Hematopoietic multipotent progenitor cell treated with erythropoietin and hydrocortisone succinate and interleukin-3 and kit ligand, for 15 days (in vitro differentiated cells): ENCODE measurements at places on chromosomes 4 and X.
A peak's percentile ranks its signal among the peaks of the same experiment; 100 is the strongest.

DNA sequence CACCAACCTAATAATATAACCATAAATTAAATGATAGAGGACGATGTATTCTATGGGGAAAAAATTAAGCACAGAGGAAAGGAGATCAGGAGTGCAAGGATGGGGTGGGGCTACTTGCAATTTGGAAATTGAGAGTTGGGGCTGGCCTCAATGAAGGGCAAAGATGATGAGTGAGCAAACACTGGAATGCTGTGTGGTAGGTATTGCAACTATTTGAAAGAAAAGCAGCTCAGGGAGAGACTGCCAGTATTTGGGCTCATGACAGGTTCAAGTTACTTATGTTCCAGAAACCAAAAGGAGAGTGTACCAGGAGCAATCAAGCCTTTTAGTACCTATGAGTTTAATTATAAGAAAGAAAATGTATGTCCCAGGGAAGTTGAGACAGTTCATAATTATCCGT is 47.4 kb downstream of the ASIC5 start:
- no peak for DNase-seq

DNA sequence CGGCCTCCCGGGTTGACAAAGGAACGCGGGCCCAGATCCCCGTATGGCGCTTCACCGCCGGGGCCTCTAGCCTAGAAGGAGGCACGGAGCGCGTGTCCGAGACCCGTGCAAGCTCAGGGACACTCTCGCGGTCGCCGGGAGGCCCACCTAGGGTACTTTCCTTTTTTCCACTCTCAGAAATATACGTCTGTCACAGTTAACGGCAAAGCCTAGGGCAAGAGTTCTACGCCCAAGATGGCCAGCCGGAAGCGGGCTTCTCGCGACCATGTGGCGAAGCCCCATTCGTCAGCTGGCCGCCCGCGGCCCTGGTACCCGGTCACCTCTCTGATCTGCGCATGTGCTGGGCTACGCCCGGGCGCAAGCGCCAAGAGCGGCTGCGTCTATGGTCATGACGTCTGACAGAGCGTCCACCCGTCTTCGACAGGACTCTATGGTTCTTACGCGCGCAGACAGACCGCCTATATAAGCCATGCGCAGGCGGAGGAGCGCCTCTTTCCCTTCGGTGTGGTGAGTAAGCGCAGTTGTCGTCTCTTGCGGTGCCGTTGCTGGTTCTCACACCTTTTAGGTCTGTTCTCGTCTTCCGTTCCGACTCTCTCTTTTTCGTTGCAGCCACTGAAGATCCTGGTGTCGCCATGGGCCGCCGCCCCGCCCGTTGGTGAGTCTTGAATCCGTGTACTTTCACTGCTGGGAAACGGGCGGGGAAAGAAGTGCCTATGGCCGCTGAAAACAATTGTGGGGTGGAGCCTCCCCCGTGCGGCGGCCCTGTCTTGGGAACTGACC is at the start of gene RPL10:
RPL10 (plus strand) TSS at position 490 of the 780 bp plus-strand sequence; CDS start at position 633, 143 bp downstream.
- DNase-seq, result peak; percentile 90

DNA sequence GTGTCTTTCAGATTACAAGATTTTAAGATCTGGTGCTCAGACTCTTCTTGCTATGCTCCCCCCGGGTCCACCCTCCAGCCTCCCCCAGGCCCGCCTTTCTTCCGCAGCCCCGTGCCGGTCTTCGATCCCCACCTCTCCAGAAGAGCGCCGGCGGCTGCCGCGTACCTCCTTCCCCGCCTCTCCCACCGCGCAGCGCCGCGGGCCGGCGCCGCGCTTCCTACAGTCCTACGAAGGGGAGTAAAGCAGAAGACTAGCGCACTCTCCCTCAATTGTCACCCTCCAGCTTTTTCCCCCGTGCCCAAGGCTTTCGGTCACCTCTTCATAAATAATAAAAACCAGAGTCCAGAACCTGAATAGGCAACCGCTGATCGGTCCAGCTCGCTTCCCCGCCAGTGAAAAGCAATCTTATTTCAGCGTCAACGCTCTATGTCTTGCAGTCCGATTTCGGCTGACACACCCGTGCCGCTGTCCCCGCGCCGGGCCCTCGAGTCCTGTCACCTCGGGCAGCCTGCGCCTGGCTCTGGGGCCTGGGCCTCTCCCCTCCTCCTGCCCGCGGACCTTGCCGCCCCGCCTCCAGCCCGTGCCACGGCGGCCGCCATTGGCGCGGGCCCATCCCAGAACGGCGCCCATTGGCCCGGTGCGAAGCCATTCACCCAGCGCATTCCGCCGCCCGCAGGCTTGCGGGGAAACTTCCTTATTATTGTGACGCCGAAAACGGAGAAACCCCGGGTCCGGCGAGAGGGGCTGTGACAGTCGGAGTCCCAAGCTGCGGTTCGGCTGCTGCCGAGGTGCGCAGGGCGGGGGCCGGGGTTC is at the start of gene HERC3:
HERC3 (plus strand) TSS at position 694 of the 813 bp plus-strand sequence. CDS start 13,344 bp downstream, outside the sequence.
- DNase-seq, result peak; percentile 89

DNA sequence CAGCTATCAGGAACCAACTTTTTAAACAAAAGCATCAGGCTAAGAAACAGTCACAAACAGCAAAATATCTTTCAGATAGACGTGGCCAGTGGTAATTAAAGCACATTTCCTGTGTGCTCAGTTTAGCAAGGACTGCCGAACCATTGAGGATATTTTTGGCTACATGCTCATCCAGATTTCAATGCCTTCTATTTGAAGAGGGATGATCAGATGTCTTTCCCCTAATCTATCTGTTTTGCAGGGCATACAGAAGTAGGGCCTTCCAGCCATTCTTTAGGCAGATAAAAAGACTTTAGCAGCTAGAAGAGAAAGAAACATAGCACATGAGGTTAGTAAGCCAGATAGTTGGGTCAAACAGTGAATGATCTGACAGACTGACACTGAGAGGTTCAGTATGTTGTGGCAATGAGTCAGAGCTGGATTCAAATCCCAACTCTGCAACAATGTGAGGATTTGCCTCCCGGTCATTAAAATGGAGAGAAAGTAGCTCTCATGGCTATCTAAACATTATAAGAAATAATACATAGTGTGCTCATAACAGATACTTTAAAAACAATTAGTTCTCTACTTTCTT is 100.0 kb upstream of the PRKG2 start:
- no peak for DNase-seq

DNA sequence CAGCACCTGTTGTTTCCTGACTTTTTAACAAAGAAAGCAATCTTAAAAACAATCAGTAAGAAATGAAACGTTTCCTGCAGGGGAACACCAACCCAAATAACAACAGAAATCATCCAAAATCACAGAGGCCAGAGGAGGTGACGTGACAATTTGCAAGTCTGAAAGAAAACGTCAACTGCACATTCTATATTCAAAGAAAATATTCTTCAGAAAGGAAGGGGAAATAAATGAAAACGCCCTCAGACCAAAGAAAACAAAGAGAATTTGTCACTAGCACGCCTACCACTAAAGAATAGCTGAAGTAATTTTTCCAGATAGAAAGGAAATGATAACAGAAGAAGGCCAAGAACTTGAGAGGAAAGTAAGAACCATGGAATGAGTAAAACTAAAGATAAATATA is 74.4 kb downstream of the CASP3 start:
- DNase-seq, result no peak

DNA sequence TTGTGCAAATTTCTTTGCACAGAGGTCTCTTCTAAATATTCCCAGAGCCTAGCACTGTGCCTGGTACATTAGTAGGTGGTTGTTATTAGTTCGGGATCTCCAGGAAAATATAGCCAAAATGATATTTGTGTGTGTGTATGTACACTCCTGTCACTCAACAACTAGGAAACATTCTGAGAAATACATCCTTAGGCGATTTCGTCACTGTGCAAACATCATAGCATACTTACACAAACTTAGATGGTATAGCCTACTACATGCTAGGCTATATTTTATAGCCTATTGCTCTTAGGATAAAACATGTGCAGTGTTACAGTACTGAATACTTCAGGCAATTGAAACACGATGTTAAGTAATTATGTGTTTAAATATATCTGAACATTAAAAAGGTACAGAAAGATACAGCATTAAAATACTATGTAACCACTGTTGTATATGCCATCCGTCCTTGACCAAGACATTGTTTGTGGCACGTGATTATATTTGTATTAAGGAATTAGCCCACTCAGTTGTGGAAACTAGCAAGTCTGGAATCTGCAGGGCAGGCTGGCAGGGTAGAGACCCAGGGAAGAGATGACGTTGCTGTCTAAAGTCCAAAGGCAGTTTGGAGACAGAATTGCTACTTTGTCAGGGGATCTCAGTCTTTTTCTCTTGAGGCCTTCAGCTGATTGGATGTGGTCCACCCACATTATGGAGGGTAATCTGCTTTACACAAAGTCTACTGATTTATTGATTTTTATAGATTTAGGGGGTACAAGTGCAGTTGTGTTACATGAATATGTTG is 106.9 kb downstream of the COL4A6 start:
- no peak for DNase-seq

- no peak for DNase-seq
Observed at GRCh38 chr4:3371033-3372001, 70.5 kb upstream of the HGFAC start.

GRCh38 chrX:87846956-87847355 is 329.4 kb downstream of the KLHL4 start:
- DNase-seq, result no peak

GRCh38 chr4:61877266-61877665 is 677.1 kb downstream of the ADGRL3 start:
- no peak for DNase-seq

DNA sequence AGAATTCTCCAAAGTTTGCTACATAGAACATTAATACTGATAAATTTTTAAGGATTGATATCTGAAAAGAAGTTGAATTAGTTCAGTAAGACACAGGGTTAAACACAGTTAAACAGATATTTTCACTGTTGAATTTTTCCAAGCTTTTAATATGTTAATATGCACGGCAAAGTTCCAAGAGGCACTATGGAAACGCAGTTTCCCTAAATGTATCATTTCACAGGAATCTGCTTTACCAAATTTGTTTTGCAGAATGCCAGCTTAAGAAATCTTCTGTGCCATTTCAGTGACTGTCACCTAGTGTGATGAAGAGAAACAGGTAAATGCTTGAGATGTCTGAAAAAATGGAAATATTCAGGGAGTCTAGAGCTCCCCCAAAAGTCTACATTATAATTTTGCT is 395.9 kb upstream of the GRIA3 start:
- no peak for DNase-seq

DNA sequence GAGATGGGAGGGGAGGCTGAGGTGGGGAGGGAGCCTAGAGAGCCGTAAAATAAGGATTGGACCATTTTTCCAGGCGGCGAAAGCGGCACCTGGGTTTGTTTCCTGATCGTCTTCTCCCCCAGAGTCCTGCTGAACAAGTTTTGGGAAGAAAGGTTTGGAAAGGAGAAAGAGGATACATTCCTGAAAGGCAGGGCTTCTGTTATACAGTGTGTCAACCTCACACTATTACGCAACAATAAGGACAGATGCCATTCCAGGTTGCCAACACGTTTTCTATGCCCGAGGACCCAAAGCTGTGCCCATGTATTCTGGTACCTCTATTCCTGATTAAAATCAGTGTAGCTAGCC is 658 bp downstream of the SCOC start:
- no peak for DNase-seq

DNA sequence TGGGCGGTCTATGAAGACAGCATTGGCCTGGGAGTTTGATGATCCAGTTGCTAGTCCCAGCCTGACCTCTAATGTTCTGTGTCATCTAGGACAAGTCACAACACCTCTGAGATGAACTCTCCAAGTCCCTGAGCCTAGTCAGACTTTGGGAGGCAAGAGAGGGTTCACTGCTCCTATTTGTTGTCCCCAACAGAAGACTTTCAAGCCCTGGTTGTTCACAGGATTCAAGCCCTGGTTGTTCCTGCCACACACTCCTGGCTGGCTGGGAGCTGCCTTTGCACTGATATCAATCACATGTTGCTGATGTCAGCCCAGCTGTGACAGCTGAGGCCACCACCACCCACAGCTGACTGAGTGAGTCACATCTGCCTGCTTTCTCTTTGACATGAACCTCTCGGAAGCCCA is 253.2 kb upstream of the RASGEF1B start:
- peak; percentile 69 for DNase-seq

GRCh38 chr4:109821185-109821584 is 5.6 kb downstream of the GAR1 start:
- no peak for DNase-seq

- no peak for DNase-seq
Observed at GRCh38 chr4:84151574-84151973, 347.5 kb downstream of the NKX6-1 start.

GRCh38 chrX:133285341-133285740 is 67.2 kb upstream of the TFDP3 start:
- DNase-seq, result no peak

DNA sequence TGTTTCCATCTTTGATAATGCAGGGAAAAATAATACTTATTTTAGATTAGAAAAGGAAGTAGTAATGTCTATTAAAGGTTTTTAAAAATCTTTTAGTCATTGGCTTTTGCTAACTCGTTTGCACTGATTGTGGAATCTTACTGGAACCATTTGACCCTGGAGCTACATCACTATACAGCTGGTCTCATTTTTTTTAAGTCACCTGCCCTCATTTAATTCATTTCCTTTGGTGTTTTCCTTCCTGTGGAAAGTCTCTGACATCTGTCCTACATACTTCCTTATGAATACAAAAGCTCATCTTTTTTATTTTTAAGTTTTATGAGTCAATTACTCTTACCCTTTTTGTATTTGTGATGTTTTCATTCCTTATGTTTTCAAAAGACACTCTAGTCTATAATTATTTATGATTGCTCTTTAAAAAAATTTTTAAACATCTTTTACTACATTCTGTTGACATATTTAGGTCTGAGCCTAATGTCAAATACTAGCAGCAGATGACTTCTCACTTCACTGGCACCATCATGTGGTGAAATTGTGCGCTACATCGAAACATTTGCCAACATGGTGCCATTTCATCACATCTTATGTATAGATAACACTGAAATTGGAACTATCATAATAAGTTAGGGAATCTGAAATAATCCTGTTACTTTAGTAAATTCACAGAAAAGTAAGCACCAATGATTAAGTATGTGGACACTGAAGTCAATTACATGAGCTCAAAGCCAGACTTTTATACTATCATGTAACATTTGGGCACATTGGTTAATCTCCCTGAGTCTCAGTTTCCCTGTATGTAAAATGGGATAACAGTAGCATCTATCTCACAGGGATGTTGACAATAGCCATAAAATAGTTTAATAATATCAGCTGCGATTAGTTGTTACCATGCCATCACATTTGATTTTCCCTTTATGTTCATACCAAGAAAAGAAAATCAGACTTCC is 9.4 kb upstream of the MMAA start:
- peak; percentile 47 for DNase-seq

DNA sequence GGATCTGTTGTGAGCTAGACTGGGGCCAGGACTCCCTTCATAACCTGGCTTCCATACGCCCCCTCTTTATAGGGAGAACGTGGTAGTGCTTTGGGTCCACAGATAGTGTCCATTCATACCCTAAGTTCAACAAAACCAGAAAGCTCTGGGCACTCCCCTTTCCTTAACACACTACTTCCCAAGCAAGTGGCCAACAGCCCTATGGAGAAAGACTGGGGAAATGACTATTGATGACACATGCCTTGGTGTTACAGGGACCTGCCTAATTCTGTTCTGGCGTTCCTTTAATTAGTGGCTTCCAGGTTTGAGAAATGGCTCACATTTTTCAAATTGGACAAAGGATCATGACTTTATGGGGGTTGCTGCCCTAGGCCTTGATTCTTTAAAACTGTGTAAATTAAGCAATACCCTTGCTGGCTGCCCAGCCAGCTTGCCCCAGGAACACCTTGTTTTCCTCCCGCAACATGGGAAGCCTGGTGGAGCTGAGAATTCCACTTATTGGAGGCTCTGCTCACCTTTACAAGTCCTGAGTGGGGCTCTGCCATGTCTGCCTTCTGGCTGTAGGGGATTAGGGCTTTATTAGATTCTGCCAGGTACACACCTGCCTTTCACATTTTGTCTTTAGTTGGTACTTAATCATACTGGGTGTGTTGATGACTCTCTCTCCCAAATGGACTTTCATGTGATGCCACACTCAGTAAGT is 61.1 kb downstream of the RGS12 start:
- DNase-seq, result no peak
